ENCODE measurements at places on chromosomes 5 and 9.

GRCh38 chr9:116032683-116033440 is 120.7 kb upstream of the PAPPA start:
- no peak for DNase-seq

- no peak for DNase-seq
Observed at GRCh38 chr9:112401175-112401815, 21.4 kb downstream of the HSDL2 start.

GRCh38 chr9:99722877-99723276 is 98.8 kb upstream of the NR4A3 start:
- DNase-seq = no peak

DNA sequence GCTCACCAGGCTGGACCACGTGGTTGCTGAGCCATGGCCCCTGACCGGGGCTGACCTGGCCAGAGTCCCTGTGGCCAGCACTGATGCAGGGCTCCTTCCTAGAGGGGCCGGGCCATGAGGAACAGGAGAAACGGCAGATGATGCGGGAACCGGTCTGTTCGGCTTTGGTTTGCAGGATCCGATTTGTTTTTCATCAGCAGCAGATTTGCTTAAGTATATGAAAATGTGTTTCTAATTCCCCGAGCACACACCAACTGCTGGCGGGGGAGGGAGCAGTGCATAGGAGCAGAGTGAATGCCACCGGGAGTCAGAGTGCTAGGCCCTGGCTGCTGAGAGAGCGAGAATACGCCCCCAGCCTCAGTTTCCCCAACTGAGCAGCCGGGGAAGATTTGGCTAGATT is 13.6 kb downstream of the NTNG2 start:
- DNase-seq = no peak

DNA sequence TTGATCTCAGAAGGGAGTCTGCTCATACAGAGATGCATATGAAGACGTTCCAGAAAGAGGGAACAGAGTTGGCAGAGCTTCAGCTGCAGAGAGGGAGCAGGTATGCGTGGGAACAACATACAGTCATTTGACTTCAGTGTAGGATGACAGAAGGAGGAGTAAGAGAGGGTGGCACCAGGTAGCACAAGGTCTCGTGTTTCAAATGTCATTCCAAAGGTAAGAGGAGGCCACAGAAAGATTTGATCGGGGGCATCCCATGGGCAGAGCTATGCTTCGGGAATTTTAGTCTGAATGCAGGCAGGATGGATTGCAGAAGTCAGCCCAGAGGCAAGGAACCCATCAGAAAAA is 367.1 kb downstream of the CDK5RAP2 start:
- no peak for DNase-seq

DNA sequence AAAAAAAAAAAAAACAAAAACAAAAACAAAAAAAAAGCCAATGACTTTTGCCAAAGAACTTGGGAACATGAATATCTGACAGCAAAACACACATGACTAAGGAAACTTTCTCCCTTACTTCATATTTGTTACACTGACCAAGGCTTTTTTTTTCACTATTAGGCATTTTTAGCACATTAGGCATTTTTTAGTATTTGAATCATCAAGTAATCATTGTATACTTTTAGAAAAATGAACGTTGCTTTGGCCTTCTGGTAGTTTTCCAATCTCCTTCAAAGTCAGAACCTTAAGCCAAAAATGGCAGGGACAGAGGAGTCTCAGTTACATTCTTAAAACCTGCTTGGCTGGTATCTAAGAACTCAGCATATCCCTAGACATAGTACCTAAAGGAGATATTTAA is 19.3 kb downstream of the NREP start:
- DNase-seq = no peak

DNA sequence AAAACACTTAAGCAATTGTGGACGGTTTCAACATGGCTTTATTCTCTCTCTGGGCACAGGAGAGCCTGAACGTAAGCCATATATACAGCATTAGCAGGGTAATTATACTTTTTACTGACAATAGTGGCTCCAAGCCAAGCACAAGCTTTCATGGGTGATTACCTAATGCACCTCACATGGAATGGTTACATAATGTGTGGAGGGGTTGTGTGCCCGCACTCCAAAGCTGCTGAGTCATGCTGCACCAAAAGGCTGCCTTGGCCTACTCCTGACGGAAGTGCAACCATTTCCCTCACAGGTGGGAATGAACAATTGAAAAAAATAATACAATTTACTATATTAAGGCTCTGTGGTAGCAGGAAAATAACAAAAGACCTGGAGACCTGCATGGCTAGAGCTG is 86.5 kb upstream of the ATP10B start:
- no peak for DNase-seq

GRCh38 chr9:26234865-26235264 is 556.6 kb upstream of the TUSC1 start:
- no peak for DNase-seq

- no peak for DNase-seq
Observed at GRCh38 chr5:125487231-125487630, 740.8 kb upstream of the ZNF608 start.

- DNase-seq = no peak
Observed at GRCh38 chr5:88761269-88761850, 121.6 kb downstream of the MEF2C start.

DNA sequence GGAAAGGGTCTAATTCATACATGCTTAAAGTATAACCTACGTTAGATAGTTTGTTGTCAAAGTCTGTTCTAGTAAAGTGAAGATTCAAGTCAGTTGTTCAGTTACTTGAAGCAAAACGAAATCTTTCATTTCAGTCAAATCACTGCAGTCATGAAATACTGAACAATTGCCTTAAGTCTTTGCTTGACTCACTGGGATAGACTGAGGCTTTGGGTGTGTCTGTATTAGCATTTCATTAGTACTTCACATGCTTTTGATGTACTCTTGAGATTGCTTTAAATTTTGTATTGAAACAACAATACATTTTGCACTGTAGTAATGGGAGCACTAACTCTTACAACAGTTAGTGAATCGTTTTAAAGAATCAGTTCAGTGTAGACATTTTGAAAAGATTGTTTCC is 4.0 kb upstream of the CMYA5 start:
- DNase-seq = no peak

DNA sequence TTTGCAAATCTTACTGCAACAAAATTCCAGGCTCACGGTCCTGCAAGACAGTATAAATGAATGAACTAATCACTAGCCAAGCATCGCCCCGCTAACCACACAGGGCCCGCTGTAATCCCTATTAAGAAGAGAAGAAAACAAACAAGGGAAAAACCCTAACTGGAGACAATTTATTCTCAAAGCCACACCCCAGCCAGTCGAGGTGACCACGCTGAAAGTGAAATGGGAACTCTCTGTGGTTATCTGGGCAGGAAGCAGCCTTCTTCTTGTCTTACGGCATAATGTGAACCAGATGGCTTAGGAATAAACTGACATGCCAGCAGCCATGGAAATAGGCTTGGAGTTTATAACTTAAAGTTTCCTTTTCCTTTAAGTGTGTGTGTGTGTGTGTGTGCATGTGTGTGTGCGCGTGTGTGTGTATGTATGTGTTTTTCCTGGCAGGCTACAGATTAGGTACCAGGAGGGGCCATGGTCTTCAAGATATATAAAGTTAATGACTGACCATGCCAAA is 120.2 kb downstream of the SEMA6A start:
- DNase-seq = no peak

GRCh38 chr9:91586282-91586681 is 162.7 kb upstream of the NFIL3 start:
- DNase-seq = no peak

DNA sequence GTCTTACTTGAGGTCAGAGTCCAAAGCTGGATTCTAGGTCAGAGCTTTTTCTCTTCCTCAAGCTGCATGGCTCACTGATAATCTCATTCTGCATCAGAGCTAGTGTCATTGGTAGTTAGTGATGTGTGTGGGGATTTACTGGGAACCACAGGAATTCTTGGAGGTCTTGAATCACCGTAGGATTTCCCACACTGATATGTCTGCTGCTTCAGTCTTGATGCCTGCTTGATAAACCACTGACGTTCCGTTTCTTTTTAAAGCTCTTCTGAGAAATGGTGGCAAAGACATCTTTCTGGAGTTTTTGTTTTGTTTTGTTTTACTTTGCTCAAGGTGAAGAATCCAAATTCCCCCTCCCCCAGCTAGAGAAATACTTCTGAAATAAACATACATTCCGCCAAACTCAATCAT is 1.2 kb upstream of the GARIN3 start:
- DNase-seq = no peak

DNA sequence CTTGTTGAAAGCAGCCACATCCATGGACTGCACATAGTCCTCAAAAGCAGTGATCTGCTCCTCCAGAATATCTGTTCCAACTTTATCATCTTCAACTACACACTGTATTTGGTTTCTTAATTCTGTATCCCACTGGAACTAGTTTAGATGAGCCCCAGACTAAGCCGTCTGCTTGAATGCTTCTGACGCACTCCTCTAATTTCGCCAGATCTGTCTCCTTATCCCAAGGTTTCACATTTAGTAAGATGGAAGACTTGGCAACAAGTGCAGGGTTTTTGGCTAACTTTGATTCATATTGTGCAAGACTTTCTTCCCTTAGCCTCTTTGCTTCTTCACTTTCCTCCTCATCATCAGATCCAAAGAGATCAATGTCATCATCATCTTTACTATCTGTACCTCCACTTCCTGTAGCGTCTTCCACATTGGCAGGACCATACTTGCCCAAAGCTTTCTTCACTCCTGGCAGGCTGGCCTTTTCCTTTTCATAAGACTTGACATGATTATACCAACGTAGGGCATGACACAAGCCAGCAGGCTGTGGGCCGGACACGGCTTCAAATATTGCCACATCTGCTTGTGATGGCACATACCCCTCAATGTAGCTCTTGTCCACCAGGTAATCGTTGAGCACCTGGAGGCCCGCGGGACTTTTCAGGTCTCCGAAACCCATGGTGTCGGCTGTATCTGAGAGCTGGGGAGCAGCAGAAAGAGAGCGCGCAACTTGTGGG is 56.2 kb upstream of the PIK3R1 start:
- no peak for DNase-seq

DNA sequence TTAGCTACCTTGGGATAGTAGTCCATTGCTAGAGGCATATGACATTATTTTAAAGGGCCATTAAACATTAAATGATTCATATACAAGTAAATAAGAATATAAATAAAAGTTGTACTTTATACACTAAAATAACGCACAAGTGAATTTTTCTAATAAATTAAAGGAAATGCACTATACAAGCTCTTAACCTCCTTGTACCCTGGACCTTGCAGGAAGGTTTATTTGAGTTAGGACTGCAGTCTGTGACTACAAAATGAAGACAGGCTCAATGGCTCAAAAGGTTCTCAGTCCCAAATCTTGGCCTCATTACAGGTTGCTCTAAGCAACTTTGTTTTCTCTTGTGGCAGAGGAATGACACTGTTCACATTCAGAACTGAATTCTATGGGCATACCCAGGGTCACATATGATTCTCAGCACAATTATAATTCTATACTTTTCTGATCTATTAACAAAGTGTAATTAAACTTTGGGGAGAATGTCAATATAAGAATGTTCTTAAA is 34.4 kb downstream of the FEM1C start:
- DNase-seq = no peak

DNA sequence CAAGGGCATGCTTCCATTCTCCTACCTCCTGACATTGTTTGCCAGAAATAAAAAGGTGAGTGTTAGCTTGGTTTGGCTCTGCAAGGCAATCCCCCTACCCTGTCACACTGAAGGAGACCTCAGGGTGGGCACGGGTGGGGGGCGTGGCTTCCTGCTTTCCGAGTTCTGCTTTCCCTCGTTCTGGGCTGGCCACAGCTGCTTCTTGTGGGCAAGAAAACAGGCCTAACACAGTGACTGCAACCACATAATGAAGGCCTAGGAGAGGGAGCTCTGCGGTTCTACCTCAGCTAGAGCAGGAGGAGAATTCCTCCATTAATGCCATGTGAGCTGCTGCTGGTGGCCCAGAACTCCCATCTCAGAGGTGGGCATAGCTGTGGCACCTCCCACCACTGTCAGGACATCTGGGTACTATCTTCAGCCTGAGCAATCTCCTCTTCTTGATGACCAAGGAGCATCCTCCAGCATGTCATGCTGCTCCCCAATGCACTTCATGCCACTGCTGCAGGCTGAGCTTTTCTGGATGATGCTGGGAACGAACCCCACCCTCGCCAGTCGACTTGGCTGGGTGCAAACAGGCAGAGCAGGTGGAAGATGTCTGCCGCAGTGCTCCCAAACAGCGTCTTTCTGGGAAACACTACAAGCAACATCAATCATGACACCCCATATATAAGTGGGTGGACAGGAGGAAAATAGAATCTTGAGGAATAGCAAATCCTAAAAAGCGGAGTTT is 139.5 kb upstream of the RAPGEF1 start:
- no peak for DNase-seq

DNA sequence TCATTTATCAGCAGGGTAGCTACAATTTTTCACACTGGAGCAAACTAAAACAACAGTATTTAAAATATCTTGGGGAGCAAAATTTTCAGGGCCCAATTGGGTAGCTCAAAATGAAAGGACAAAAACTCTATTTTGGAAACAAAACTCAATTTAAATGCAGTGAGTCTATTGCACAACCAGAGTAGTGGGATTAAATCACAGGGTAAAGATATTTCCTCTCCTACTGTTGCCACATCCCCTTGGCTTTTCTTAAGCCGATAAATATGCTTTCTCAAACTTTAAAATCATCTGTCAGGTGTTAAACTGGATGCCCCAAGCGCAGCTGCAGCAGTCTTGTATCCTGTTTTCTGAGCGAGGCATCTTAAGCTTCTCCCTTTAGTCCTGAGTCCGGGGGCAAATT is 1474.3 kb upstream of the CDH9 start:
- no peak for DNase-seq

- DNase-seq = no peak
Observed at GRCh38 chr5:109837231-109837861, 147.6 kb downstream of the MAN2A1 start.

- no peak for DNase-seq
Observed at GRCh38 chr5:95068289-95068910, 216.5 kb downstream of the MCTP1 start.

DNA sequence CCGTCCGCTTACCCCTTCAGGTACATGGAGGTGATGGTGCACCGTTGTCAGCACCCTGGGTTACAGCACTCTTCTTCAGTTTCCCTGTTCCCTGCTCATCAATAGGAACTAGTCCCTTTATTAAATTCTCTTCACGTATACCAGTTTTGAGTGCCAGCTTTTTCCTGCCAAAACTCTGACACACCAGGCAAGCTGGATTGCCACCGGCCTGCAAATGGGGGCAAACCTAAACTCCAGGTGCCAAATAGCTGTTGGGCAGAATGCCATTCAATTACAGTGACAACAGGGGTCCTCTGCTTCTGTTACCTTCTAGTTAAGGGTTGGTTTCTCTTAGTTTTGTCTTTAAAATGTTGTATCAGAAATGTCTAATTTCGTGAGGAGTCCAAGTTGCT is 400.4 kb downstream of the OSTF1 start:
- DNase-seq = no peak

GRCh38 chr9:97480749-97481148 is 20.7 kb upstream of the TMOD1 start:
- DNase-seq = no peak

DNA sequence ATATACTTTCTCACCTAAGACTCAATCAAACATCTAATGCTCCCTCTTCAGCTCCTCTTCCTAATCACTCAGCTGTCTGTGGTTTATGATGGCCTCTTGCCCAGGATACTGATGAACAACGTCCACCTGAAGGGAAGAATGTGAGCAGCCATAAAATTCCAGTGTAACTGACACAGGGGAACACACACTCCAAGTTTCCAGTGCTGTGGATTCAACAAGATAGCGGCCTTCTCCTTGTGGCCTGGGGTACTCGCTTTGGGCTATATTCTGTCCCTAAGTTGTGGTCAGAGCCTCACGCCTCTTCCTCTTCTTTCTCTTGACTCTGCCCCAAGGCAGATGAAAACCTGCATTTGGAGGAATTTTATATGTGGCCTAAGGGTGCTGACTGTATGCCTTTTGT is 11.7 kb downstream of the B4GALT1 start:
- no peak for DNase-seq

GRCh38 chr5:132020568-132021339 is 9.3 kb upstream of the ACSL6 start:
- DNase-seq = no peak
